ENCODE measurements at places on chromosomes 12 and 14.
A peak's percentile ranks its signal among the peaks of the same experiment; 100 is the strongest.

DNA sequence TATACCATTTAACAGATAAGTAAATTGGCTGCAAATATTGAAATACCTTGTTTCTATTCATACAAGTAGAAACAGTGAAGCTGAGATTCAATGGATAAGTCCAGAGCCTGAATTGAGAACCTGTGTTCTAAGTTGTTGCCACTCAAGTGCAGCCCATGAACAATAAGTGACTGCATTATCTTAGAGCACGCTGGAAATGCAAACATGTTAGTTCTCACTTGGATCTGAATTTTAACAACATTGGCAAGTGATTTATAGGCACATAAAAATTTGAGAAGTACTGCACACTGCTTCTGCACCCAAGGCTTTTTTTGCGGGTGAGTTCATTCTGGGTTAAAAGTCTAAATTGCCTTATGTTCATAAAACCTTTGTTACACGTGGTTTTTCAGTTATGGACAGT lies 484.3 kb downstream of the NAV3 start:
- H3K4me1 ChIP-seq: no peaks in the 10 kb centered on the region
- H3K36me3 ChIP-seq: no peaks in the 10 kb centered on the region
- H3K4me3 ChIP-seq: no peak overlapping the region
- no peak for DNase-seq
- no peak overlapping the region for H3K27ac ChIP-seq

DNA sequence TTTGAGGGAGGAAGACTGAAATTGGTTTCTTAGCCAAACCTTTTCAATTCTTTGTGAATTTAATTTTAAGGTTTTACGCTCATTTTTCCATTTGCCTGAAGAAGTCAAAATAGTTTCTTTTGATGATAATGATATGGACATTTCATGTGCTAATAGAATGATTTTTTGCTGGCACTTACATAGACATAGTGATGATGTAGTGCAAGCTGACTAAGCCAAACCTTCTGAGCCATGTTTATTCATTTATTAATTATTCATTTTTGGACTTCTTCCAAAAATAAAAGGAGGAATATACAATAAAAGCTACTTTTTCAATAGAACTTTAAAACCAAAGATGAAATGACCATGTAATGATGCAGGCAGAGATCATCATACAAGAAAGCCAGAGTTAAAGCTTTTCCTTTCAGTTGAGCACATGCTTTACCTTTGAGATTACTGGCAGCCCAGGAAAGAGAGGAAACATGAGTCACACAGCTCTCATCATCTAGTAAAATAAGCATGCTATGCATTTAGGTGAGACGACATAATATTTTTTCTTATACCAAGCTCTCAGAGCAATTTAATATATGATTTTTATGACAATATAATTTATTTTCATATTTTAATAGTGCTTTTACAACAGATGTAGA lies 24.8 kb downstream of the KCNA1 start:
- no peak overlapping the region for H3K27ac ChIP-seq
- no peak for DNase-seq
- no peaks in the 10 kb centered on the region for H3K27me3 ChIP-seq
- H3K36me3 ChIP-seq: no peaks in the 10 kb centered on the region
- no peaks in the 10 kb centered on the region for H3K4me1 ChIP-seq

- no peaks in the 10 kb centered on the region for H3K36me3 ChIP-seq
- H3K27ac ChIP-seq: no peak overlapping the region
- DNase-seq: no peak
- H3K27me3 ChIP-seq: no peaks in the 10 kb centered on the region
Observed at GRCh38 chr12:49357103-49357678, 10.1 kb upstream of the SPATS2 start.

- H3K4me1 ChIP-seq: no peaks in the 10 kb centered on the region
- no peaks in the 10 kb centered on the region for H3K36me3 ChIP-seq
- H3K27ac ChIP-seq: no peak overlapping the region
- no peak overlapping the region for H3K4me3 ChIP-seq
- peak; percentile 42 for DNase-seq
Observed at GRCh38 chr14:21734457-21735074, 60.9 kb upstream of the OR4E1 start.

- no peaks in the 10 kb centered on the region for H3K36me3 ChIP-seq
- no peak overlapping the region for H3K27ac ChIP-seq
- H3K27me3 ChIP-seq: no peaks in the 10 kb centered on the region
- peak; percentile 75 for DNase-seq
Observed at GRCh38 chr12:3311027-3311402, 180.0 kb upstream of the PRMT8 start.

- no peaks in the 10 kb centered on the region for H3K36me3 ChIP-seq
- no peaks in the 10 kb centered on the region for H3K27me3 ChIP-seq
- H3K27ac ChIP-seq: no peak overlapping the region
- no peak overlapping the region for H3K4me3 ChIP-seq
Observed at GRCh38 chr12:62971769-62972525, 37.0 kb upstream of the PPM1H start.

GRCh38 chr12:27076468-27076867 lies 5.9 kb downstream of the C12orf71 start:
- no peak overlapping the region for H3K27ac ChIP-seq
- no peak for DNase-seq
- H3K36me3 ChIP-seq: no peaks in the 10 kb centered on the region
- no peaks in the 10 kb centered on the region for H3K27me3 ChIP-seq

DNA sequence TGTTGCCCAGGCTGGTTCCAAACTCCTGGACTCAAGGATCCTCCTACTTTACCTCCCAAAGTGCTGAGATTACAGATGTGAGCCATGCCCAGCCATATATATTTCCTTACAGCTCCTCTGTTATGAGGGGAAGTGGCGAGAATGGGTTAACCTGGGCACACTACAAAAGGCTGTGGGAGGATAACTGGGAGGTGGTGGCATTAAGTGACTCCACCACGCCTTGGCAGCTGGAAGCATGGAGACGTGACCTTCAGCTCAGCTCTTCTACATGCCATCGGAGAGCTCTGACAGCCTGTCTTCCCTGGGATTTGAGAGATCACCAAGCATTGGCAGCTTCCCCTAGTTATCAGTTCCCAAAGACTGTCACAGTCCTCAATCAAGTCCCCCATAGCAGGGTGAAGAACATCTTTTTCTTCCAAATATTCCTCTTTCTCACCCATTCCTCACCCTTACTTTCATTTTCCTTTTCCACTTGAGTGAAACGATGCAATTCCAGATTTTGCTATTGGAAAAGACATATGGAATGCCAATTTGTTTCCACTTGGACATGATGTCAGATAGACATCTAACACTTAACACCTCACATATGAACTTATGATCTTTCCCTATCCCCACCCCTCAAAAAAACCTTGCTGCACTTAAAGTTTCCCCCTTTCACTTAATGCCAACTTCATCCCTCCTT lies 48.5 kb downstream of the PHLDA1 start:
- no peak overlapping the region for H3K27ac ChIP-seq
- no peaks in the 10 kb centered on the region for H3K36me3 ChIP-seq
- no peaks in the 10 kb centered on the region for H3K27me3 ChIP-seq
- H3K4me3 ChIP-seq: no peak overlapping the region

DNA sequence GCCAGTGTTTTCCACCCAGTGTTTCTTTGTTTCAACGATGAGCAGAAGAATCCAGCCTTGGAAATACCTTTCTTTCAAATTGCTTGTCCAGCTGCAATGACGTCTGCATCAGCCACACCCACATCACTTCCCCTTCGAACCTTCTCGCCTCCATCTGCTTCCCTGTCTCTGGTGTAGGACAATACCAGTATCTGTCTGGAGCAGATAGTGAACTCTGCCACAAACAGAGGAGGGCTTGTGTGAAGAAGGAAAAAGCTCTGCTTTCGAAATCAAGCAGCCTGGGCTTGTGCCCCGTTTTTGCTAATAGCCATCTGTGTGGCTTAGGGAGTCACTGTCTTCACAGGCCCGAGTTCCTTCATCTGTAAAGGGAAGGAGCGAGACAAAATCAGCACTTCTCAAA lies 415.4 kb downstream of the ZFP36L1 start:
- H3K27me3 ChIP-seq: no peaks in the 10 kb centered on the region
- no peak overlapping the region for H3K4me3 ChIP-seq
- no peaks in the 10 kb centered on the region for H3K36me3 ChIP-seq
- H3K27ac ChIP-seq: peak overlapping the region; percentile 14
- no peaks in the 10 kb centered on the region for H3K4me1 ChIP-seq

Data from prostate gland (tissue), 2 donors.